ENCODE measurements at places on chromosomes 3 and 15.

DNA sequence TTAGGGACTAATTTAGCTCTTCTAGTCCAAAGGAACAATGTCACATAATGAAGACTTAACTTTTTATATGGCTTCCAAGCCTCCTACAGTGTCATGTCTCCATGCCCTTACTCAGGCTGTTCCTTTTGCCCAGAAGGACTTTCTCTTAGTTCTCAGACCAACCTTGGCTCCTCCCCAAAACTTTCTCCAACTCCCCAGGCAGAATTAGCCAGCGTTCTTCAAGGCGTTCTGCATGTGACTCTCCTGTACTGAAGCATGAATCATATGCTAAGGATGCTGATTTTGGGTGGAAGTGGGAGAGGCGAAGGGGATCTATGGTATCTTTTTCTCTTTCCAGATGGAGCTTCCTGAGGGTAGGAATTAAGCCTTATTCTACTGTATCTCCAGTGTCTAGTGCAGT is 335.1 kb upstream of the ICE2 start:
- DNase-seq, result no peak

GRCh38 chr15:96818861-96819260 is 488.4 kb downstream of the NR2F2 start:
- no peak for DNase-seq

- DNase-seq, result no peak
Measured at GRCh38 chr3:154791611-154792010, 288.5 kb upstream of the MME start.

DNA sequence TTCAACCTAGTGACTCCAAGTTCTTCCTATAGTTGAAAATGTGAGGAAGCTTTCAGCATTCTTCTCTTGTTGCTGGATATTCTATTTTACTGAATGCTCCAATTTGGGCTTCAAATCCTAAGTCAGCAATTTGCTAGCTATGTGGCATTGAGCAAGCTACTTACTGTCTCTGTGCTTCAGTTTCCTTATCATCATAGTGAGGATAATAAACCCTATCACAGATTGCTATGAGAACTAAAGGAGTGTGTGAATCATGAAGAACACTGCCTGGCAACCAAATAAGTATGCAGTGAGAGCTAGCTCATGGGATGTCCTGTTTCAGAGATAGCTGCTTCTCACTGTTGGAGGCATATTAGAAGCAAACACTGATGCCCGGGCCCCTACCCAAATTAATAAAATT is 163.8 kb upstream of the CDIN1 start:
- DNase-seq, result no peak

DNA sequence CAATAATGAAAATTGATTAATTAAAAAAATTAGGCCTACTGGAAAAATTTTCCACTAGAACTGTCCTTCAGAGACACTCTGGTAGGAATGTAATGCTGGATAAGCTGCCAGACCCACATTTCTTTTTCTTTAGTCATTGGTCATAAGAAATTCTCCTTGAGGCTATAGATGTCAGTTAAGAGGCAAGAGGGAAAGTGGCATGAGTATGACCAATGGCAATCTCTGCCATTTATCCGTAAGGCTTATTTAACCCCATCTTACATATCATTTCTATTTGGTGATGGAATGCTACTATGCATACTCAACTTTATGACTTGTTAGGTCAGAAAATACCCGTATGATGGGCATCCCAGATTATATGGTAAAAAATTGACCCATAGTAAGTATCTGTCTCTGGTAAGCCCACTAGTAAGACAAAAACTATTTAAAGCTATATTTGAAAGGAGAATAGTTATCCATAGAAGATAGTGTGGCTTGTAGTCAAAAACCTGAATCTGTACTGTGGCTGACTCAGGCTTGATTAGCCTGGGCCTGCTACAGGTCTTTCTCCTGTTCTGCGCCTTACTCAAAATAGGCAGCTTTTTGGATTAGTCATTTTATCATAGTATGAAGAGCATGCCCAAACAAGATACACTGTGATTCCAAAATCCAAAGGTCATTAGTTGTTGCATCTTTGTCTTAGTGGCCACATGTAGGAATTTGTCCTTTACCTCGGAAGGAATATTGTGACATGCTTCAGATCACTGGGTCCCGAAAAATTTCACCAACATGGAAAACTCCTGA is 314.7 kb downstream of the PYDC2 start:
- DNase-seq, result no peak

GRCh38 chr15:31461911-31462480 is 135.4 kb downstream of the KLF13 start:
- no peak for DNase-seq

- DNase-seq, result no peak
Measured at GRCh38 chr3:168615493-168616020, 519.8 kb upstream of the GOLIM4 start.

DNA sequence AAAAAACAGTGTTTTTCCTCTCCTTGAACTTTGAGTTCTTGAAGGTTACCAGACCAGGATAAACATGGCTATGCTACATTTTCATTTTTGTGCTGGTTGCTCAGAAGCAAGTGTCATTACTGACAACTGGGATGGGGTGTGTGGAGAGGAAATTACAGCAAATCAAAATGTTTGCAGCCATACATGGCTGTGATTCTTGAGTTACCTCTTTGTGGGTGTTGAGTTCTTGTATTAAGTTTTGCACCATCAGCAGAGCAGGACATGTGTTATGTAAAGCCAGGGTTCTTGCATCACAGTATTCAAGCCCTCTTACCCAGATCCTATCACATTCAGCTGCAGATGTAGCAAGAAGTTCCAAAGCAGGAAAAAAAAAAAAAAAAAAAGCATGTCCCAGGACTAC is 53.9 kb upstream of the ATOSA start:
- no peak for DNase-seq

DNA sequence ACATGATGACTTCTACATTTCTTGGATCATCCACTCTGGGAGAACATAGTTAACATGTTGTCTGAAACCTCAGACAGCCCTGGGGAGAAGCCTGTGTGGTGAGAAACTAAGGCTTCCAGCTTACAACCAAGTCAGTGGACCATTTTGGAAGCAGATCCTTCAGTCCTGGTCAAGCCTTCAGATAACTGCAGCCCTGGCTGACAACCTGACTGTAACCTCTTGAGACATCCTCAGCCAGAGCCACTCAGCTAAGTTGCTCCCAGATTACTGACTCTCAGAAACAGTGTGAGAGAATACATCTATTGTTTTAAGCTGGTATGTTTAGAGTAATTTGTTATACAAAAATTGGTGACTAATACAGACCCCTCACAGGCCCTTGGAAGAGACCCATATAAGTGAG is 50.9 kb upstream of the KPNA4 start:
- no peak for DNase-seq

GRCh38 chr3:117463276-117464115 is 753.9 kb downstream of the TUSC7 start:
- no peak for DNase-seq

DNA sequence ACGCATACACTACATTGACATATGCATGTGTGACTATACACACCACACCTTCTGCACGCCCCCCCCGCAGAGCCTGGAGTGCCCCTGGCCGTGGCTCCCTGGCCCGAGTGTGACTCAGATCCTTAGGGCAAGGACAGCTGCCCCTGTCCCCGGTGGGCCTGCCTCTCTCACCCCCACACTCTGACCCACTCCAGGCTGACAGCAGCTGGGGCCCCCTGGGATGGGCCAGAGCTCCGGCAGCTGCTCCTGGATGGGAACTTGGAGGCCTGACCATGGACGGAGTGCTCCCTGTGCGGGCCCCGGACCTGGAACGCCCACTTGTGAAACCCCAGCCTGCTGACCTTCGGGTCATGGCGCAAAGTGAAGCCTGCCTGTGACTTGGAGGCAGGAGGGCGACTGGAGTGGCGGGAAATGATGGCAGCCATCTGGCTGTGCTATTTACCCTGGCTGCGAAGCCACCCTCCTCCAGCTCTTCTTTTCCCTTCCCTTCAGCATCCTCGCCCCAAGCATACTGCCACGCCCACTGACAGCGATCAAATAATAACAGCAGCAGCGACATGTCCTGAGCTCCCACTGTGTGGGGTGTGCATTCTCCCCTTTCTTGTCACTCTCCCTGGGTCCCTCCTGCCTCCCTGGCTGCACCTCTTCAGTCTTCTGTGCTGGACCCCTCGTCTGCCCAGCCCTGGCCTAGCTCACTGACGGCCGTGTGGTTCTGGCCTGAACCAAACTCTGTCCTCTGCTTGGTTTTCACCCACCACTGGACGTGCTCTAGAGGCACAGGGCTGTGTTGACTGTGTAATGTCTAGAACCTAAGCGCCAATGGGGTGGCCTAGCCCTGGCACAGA is 90.7 kb upstream of the MEF2A start:
- no peak for DNase-seq

- DNase-seq, result no peak
Measured at GRCh38 chr15:101107101-101107500, 144.7 kb downstream of the CHSY1 start.

GRCh38 chr15:75902129-75902557 is 1.5 kb upstream of the FBXO22 start:
- DNase-seq, result peak; percentile 86

GRCh38 chr3:120566243-120566975 is 29.7 kb upstream of the NDUFB4 start:
- no peak for DNase-seq
